Fibroblast of skin of back (primary cell): ENCODE measurements at places on chromosomes 11 and 22.

- peak; percentile 50 for DNase-seq
These were observed 62.0 kb downstream of the CCDC34 start for GRCh38 chr11:27300974-27301373.

DNA sequence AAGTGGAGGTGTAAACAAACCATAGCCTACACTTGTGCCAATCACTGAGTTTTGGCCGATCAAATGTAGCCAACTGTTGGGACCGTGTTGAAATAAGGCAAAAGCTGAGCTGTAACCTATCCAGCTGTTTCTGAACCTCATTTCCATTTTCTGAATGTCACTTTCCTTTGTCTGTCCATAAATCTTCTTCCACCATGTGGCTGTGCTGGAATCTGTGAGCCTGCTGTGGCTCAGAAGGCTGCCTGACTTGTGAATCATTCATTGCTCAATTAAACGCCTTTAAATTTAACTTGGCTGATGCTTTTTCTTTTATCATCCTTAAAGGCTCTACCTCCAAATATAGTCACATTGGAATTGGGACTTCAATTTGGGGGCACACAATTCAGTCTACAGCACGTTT lies 203.1 kb upstream of the MPPED2 start:
- DNase-seq: peak; percentile 67

- DNase-seq: no peak
These were observed 2.1 kb downstream of the IL17RA start for GRCh38 chr22:17086788-17087497.

DNA sequence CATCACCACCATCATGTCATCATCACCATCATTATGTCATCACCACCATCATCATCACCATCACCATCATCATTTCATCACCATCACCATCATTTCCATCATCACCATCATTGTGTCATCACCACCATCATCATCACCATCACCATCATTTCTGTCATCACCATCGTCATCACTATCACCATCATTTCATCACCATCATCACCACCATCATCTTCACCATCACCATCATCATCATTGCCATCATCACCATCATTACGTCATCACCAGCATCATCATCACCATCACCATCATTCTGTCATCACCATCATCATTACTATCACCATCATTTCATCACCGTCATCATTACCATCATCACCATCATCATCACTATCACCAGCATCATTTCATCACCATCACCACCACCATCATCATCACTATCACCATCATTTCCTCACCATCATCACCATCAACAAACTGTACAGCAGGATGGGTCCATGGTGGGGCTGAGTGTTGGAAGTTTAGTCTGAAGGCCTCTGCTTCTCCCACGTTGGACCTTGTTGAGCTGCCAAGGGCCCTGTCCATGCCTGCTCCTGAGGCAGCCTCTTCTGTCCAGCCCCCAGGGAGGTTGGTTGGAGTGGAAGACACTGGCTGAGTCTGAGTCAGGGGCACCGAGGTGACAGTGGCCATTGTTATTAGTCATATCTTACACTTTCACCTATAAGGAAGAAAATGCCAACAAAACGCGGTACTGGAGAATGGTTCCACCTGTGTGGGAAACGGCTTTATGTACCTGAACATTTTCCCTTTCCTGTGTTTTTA lies 247.1 kb downstream of the TBC1D22A start:
- no peak for DNase-seq

- no peak for DNase-seq
These were observed 14.5 kb upstream of the DGKZ start for GRCh38 chr11:46332568-46333393.

GRCh38 chr22:38228326-38228872 lies 26.6 kb downstream of the MAFF start:
- no peak for DNase-seq

- DNase-seq: no peak
These were observed 1533.0 kb upstream of the TENM4 start for GRCh38 chr11:80973786-80974185.

- DNase-seq: no peak
These were observed 22.3 kb downstream of the RANGAP1 start for GRCh38 chr22:41263704-41264103.

- DNase-seq: no peak
These were observed 41.9 kb upstream of the MN1 start for GRCh38 chr22:27843441-27843840.

GRCh38 chr11:28505232-28505631 lies 397.0 kb downstream of the METTL15 start:
- DNase-seq: no peak

DNA sequence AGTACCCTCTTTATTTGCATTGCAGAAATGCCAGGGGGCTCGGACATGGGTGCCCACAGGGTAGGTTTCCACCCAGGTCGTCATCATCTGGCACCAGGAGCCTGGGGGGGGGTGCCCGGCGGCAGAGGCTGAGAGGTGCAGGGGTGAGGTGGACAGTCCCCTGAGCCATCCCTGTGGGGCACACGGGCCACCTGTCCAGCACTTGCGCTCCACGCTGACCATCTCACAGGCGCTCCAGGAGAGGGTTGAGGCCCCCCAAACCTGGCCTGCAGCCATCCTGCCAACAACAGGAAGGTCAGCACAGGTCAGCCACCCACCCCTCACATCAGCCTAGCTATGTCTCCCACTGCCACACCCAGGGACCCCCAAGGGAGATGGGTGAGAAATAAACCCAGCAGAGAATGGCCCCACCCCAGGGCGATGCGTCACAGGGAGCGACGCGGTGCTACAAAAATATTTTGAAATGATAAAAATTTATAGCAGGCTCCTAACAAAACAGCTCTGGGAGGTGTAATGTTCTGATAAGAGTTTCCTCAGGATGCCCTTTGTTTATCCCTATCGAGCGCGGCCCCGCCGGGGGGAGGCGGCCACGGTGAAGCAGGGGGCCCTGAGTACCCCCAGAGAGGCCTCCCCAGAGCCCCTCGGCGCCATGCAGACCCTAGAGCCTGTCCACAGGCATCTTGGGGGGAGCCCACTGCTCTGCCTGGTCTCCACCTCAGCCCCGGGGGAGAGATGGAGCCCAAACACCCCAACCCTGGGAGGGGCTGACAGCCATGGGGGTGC lies 21.0 kb upstream of the GNB1L start:
- peak; percentile 45 for DNase-seq

DNA sequence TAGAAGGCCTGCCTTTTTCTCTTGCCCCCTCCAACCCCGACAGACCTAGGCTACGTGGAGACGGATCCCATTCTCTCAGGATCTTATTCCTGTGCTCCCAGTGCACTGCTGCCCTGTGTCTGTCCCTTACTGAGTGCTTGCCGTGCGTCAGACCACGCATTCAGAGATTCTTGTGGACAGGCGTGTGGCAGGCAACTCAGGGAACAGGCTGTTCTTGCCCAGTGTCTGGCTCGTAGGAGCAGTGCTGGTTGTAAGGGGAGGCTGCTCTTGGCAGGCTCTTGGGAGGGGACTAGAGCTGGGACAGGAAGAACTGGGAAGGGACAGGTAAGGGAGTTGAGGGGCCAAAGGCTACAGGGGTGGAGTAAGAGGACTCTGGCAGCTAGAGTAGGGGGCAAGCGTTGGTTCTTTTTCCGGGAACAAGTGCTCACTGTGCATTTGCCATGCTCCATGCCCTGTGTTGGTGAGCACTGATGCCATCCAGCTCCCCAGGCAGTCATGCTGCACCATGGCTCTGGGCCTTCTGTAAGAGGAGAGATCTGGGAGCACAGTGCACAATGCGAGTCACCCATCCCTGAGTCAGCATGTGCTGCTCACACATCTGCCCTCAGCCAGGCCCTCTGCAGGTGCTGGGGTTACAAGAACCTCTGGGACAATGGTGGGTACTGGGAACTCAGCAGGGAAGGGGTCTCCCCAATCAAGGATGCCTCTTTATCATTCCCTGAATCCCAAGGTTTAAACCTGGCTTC lies 119.1 kb downstream of the TBC1D22A start:
- no peak for DNase-seq

- no peak for DNase-seq
These were observed 1.1 kb downstream of the RBFOX2 start for GRCh38 chr22:36027579-36027934.

DNA sequence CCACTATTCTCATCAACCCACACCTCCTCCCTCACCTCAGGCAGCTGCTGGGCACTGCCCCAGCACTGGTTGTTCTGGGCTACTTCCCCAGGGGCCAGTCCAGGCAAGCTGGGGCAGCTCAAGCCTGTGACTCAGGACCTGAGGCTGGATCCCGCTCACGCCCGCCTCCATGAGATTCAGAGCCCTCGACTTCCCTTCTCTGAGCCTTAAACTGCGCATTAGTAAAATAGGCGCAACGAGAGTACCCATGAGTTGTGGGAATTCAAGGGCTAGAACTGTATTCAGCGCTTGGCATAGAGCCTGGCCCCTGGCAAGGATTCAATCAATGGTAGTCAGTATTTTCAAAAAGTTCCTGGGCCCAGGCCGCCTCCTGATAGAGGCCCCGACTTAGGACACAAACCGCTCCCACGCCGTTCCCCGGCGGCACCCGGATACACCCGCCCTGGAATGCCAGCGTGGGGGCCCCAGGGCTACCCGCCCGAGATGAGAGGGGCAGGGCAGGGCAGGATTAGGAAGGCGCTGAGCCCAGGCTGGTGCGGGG lies 723 bp upstream of the CD82 start:
- peak; percentile 86 for DNase-seq

DNA sequence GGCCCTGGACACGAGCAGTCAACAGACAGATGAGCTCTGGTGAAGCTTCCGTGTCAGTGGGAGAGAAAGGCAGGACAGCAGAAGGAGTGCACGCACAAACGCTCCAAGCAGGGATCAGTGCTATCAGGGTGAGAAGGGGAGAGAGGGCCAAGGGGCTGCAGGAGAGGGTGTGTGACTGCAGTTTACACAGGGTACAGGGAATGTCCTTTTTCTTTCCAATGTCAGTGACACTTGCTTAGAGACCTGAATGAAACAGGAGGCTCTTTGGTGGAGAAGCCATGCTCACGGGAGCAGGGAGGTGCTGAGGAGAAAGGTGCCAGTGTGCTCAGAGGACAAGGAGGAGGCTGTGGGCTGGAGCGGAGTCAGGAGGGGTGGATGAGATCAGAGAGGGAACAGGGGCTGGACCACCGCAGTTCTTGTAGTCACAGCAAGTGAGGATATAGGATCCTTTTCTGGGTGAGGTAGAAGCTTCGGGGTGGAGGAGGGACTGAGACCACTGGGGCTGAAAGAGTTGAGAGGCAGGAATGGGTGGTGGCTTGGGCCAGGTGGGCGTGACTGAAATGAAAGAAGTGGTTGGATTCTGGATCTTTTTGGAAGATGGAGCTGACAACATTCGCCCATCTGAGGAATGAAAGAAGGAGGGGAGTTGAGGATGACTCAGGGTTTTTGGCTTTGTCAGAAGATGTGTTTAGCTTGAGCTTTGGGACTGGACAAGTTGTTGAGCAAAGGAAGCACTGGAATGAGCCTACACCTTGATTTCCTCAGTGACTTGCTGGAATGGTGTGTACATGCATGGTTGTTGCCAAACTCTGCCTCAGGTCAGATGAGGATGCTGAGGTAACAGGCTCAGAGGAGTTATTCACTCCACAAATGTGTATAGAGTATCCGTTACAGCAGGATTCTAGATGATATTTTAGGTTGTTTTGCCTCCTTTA lies 87.9 kb downstream of the ADAMTS15 start:
- DNase-seq: no peak
